CD4-positive, alpha-beta T cell treated with Interleukin-17A for 1 hour (primary cell): ENCODE measurements at places on chromosomes 7 and 10.

- DNase-seq = no peak
Observed at GRCh38 chr10:77195101-77195500, 442.5 kb downstream of the KCNMA1 start.

DNA sequence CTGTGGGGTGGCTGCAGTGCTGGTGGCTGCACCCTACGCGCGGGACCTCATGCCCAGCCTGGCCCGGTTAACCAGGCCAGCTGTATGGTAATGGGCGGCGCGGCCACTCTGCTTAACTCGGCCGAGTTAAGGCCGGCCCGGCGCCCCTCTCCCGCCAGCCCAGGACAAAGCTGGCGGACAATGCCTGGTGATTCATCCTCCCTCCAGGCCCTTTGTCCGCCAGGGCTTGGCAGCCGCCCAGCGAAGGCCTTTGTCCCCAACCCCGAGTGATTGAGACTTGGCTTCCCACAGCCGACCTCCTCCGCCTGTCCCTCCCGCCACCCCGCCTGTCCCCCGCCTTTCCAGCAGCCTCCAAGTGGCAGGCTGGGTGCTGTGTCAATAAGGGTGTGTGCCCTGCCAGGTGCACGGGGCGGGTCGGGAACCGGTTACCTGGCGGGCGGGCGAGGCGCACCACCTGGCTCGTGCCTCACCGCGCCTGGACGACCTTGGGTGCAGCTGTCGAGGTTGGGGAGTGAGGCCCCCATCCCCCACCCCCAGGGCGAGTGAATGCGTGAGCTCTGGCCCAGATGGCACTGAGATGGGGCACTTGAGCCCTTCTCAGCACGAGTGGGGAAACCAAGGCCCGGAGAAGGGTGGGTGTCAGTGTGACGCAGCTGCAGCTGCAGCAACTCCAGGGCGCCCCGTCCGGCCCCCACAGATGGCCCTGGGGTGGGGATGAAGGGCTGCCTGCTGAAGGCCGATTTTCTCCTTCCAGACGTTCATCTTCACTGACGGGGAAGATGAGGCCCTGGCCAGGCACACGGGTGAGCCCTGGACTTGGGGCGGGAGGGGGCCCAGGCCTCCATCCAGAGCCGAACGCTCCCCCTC lies 4.6 kb downstream of the LFNG start:
- no peak for DNase-seq

DNA sequence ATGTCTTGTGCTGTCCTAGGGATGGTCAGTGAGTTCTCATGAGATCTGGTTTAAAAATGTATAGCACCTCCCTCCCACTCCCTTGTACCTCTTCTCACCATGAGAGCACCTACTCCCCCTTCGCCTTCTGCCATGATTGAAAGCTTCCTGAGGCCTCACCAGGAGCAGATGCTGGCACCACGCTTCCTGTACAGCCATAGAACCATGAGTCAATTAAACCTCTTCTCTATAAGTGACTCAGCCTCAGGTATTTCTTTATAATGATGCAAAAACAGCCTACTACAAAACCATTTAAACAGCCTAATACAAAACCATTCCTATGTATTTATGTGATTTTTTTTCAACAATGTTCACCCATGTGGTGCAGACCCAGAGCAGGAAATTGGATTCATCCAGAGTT lies 32.0 kb downstream of the KDM7A start:
- DNase-seq = no peak

- DNase-seq = no peak
Observed at GRCh38 chr10:33832124-33832787, 497.8 kb upstream of the NRP1 start.

DNA sequence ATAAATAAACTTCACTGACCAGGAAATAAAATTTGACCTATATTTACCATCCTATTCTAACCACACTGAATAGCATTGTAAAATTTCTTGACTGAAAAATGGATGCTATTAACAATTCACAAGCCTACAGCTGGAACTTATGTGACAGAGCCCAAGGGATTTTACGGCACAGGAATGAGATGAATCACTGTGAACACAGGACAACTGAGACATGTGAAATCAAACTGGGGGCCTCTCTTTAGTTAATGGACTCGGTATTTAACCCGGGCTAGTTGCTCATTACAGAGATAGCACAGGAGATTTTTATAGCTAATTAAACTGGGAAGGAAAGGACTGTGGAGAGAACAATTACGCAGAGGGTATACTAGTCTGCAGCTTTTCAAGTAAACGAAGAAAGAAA lies 100.6 kb downstream of the MICU1 start:
- no peak for DNase-seq
